AG09319 (cell line): ENCODE measurements at places on chromosomes 1 and 21.

DNA sequence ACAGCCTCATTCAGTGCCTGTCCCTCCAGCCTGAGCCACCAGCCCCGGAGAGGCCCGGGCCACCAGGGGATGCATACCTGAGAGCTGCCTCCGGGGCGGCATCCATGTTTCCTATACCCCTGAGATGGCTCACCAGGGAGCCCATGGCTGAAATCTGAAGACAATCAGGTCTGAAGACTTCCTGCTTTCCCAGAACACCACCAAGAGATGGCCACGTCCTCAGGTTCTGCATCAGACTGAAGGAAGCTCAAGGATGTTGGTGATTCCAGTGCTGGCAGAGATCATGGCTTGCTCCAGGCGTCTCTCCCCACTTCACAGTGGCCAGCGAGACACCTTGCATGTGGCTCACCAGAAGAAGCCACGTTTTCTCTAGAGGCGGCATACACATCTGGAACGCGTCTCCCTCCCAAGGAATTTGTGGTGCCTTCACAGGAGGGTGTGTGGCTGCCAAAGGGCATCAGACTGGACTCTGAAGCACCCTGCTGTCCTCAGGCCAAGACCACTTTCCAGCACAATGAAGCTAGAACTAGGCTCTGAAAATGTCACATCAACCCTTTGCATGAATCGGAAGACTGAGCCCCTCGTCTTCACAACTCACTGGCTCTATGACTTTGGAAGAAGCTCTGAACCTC is 170.7 kb upstream of the IRF2BP2 start:
- DNase-seq, result no peak

- DNase-seq, result no peak
Observed at GRCh38 chr1:24545662-24546061, 10.2 kb upstream of the NCMAP start.

DNA sequence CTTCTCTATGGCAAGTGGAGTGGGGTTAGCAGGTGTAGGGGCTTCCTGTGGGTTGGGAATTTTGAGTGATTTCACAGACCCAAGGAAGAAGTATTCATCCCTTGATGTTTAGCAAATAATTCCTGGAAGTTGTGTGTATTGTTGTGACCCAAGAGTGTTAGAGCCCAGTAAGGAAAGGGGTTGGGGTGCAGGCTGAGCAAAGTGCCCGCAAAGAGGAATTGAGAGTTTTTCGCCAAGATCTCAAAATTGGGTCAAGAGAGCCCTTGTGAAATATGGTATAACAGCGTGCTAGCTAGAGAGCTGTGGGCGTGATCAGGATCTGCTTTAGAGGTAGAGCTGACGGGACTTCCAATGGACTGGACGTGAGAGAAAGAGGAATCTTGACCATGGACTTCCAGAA is 73.0 kb upstream of the LAPTM5 start:
- no peak for DNase-seq

GRCh38 chr1:46166521-46167462 is 8.1 kb upstream of the TSPAN1 start:
- no peak for DNase-seq

DNA sequence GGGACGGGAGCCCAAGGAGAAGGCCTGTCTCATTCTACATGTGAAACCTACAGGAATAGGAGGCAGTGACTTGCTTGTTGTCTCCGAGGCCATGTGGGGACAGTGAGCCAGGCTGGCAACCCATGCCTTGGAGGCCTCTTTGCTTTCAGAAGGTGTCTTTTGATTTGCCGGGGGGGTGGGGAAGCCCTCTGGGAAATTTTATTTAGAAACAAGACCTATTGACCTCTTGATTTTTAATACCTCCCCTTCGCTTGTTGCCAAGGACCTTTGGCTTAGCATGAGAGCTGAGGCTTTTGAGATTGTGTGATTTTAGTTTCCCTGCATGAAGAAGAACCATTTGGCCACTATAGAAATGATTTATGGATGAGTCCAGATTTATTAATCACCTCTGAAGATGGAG is 4.1 kb downstream of the ARMH1 start:
- no peak for DNase-seq

DNA sequence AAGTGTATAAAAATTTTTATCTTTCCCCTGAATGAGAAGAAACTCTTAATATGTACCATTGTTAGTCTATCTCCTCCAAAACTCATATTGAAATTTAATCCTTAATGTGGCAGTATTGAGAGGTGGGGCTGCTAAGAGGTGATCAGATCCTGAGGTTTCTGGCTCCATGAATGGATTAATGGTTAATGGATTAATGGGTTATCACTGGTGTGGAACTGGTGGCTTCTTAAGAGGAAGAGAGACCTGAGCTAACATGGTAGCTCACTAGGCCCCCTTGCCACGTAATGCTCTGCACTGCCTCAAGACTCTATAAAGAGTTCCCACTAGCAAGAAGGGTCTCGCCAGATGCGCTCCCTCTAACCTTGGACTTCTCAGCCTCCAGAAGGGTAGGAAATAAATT is 70.6 kb upstream of the ZBTB18 start:
- no peak for DNase-seq

GRCh38 chr1:199405634-199406196 is 621.8 kb upstream of the NR5A2 start:
- DNase-seq, result no peak

DNA sequence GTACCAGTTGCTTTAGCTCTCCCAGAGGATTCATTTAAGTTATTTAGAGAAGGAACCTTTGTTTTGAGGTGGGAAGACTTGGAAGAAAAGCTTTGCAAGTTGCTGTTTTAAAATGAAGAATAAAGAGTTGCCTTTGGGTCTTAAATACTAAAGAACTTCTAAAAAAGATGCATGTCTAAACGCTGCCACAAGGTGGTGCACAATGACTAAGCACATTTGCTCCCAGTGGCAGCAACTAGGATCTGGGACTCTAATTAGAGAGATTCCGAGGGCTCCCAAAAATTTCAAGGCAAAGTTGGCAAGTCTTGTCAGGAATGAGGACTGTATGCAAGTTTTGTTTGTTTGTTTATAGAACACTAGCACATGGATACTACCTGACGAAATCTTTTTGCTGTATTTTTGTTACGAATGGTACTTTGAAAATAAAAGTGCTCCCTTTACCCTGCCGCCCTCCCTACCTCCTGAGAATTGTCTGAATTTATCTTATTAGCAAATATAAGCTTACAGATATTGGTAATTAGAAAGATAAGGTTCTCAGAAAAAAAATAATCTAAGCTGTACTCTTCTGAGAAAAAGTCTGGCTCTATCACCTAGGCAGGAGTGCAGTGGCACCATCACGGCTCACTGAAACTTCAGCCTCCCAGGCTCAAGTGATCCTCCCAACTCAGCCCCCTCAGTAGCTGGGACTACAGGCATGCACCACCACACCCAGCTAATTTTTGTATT is 121.8 kb downstream of the HFM1 start:
- peak; percentile 53 for DNase-seq

DNA sequence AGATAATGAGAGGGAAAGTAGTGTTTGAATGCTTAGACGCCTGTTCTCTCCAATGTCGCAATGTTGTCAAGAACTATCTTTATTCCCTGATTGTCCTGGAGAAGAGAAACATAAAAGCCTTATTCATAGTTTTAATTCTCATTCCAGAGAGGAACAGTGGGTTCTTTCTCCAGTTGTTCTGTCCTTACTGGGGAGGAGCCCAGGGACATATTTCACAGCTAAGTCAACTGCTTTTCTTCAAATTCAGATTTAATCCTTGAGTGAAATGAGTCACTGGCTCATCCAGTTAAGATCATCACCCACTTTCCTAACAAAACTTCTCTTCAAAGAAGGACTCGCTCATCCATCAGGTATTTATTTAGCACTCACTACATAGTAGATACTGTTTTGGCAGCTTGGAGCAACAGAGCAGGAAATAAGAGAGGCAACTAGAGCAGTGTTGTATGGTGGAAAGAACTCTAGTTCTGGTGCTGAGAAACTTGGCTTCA is 365.7 kb upstream of the USP24 start:
- DNase-seq, result peak; percentile 46

GRCh38 chr1:197933647-197934046 is 16.5 kb downstream of the LHX9 start:
- no peak for DNase-seq

DNA sequence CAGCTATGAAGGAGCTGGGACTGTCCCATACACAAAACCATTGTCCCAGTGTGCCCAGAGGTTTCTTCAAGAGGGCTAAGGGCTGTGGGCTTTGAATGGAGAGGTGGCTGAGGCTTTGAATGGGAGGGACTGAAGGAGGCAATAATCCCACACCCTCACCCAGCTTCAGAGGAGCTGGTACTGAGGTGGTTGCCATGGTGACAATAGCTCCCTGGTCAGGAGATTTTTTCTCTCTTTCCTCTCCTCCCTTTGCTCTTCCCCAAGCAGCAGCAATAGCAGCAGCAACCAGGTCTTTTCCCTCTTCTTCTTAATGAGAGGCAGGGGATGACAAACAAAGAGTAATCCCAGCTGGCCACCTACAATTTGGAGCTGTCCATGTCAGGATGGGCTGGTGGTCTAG is 1.6 kb downstream of the HPCAL4 start:
- DNase-seq, result no peak

GRCh38 chr1:52955129-52955970 is 28.3 kb downstream of the SCP2 start:
- peak; percentile 83 for DNase-seq

DNA sequence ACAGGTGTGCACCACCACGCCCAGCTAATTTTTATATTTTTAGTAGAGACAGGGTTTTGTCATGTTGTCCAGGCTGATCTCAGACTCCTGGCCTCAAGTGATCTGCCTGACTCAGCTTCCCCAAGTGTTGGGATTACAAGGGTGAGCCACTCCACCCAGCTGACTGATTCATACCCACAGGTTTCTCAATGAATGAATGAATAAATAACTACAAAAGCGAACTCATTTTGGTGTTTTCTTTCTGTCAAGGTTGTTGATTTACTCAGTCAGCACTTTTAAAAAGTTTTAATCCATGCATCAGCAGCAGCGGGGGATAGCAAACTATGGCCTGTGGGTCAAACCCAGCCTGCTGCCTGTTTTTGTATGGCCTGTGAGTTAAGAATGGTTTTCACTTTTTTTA is 217.5 kb downstream of the FAF1 start:
- no peak for DNase-seq

GRCh38 chr1:58391056-58391455 is 155.5 kb downstream of the OMA1 start:
- DNase-seq, result no peak

GRCh38 chr21:44024257-44024656 is 12.1 kb downstream of the TRAPPC10 start:
- DNase-seq, result no peak

DNA sequence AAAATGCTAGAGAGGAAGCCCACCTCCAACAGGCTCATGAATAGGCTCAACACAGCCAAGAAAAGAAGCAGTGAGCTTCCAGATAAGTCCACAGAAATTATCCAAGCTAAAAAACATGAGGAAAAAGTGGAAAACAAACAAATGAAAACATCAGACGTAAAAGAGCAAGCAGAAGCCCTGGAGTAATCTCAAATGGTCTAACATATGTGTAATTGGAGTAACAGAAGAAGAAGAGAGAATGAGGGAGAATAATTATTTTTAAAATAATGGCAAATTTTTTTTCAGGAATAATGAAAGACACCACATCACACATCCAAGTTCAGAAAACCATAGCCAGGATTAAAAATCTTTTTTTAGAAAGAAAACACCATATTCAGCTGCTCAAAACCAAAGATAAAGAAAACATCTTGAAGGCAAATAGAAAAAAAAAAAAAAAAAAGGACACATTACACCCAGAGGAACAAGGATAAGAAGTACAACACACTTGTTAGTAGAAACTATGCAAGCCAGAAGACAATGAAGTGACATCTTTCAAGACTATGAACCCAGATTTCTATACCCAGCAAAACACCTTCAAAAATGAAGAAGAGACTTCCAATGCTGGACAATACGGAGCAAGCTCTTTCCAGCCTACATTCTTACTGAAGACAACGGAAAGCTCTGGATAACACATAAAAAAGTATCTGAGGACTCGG is 10.6 kb upstream of the SUMO3 start:
- no peak for DNase-seq

DNA sequence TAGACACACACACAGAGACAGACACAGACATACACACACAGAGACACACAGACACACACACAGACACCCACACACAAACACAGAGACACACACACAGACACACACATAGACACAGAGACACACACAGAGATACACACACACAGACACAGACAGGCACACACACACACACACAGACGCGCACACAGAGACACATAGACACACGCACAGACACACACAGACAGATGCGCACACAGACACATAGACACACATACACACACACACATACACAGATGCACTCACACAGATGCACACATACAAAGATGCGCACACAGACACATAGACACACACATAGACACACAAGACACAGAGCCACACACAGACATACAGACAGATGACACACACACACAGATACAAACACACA is 16.0 kb downstream of the KIF21B start:
- no peak for DNase-seq

GRCh38 chr1:9107136-9107535 is 21.8 kb downstream of the GPR157 start:
- DNase-seq, result no peak

GRCh38 chr1:95583661-95584210 is 349.7 kb downstream of the RWDD3 start:
- no peak for DNase-seq

GRCh38 chr1:154657556-154657955 is 49.6 kb upstream of the ADAR start:
- DNase-seq, result no peak

DNA sequence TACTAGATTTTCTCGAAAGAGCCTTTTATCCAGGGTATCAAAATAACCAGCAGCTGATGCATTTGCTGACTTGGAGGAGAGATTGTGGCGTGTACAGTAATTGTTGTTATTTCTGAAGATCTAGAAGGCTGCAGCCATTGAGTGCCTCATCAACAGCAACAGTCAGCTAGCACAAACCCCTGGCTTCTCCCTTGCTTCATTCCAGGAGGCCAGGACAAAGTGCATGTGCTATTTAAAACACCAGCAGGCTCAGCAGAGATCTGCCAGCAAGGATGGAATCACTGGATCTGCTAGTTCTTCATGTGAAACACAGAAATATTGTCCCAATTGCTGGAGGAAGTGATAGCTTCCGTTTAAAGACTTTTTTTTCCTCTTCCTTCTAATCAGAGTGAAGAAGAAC is 2.8 kb upstream of the NGF start:
- no peak for DNase-seq

DNA sequence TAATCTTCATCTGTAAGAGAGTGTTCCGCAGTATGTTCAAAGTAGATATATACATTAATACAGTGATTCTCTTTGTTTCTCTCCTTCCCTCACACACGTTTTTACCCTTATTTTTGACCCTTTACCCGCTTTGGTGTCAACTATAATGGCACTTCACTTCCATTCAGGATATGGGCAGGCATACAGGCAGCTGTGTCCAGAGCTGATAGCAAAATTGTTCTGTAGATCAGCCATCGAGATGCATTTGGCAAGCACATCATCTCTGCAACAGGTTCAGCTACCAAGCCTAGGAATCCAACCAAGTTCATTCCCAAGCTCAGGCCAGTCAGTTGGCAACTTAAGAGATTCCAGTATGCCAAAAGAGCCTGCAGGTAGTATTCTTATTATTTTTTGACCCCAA is 74.8 kb downstream of the FNBP1L start:
- no peak for DNase-seq
